Body of pancreas (tissue), 4 donors: ENCODE measurements at places on chromosomes 1 and 21. TPM values are rescaled to one million over a fixed set of nuclear protein-coding genes. Genes with fewer than 3 reads are reported as not detected.

DNA sequence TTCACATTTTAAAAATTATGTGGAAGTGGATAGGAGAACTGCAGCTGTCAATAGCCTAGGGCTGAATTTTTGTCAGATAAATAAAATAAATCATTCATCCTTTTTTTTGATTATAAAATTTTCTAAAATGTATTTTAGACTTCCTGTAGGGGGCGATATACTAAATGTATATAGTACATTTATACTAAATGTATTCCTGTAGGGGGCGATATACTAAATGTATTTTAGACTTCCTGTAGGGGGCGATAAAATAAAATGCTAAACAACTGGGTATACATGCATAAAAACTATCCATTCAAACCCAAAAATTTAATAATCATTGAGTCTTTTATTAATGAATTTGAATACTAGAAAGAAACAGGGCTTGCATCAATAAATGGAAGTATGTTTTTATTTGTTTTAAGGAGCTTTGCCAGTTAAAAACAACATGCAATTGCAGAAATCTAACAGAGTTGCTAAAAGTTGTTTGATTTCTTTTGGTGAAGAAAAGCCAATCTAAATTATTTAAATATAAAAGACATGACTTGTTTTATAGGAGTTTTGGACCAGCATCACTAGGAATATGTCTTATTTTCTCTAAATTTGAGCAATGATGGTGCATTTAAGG is 31.4 kb downstream of the CLCA1 start:
- no peak for DNase-seq

DNA sequence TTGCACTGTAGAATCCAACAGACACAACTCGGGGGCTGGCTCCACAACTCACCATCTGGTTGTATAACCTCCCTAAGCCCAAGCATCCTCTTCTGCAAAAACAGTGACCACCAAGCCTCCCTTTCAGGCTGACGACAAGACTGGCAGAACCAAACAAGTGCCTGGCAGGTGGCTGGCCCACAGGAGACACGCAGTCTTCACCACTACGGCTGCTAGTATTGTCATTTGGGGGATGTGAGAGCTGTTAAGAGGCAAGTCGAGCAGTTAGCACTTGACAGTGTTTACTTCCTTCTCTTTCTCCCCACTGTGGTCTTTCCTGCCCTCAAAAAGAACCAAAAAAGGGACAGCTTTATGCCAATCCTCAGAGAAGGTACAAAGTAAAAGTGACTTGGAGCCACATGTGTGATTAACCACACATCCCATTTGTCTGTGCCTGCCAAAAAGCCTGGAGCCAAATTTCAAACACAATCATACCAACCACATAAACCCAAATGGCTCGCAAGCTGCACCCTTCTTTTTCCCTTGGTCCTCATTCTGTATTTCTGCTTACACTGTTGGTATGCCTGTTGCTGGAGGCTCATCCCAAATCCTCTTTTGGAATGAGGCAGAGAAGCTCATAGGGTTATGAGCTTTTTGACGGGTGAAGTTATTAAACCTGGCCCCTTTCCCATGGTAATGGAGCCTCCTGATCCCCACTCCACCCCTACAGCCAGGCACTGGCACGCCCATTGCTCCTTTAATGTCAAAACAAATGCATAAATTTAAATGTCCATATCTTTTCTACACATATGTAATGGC is 94.1 kb downstream of the TGFBR3 start:
- DNase-seq = no peak

DNA sequence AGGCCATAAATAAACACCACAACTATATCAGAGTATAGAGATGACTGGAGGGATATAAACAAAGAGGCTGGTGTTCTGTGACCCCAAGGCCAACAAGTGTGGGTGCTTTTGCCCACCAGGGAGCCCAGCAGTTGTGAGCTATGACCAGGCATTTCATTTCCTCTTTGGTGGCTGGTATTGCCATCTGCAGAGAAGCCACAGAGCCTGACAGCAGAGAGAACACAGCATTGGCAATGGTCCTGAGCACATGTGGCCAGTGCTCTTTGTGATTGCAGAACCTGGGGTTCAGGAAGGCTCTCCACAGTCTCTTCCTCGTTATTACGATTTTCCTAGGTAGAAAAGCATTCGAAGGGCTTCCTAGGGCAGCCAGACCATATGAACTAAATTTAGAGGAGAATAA is 112.3 kb downstream of the TM2D1 start:
- no peak for DNase-seq

DNA sequence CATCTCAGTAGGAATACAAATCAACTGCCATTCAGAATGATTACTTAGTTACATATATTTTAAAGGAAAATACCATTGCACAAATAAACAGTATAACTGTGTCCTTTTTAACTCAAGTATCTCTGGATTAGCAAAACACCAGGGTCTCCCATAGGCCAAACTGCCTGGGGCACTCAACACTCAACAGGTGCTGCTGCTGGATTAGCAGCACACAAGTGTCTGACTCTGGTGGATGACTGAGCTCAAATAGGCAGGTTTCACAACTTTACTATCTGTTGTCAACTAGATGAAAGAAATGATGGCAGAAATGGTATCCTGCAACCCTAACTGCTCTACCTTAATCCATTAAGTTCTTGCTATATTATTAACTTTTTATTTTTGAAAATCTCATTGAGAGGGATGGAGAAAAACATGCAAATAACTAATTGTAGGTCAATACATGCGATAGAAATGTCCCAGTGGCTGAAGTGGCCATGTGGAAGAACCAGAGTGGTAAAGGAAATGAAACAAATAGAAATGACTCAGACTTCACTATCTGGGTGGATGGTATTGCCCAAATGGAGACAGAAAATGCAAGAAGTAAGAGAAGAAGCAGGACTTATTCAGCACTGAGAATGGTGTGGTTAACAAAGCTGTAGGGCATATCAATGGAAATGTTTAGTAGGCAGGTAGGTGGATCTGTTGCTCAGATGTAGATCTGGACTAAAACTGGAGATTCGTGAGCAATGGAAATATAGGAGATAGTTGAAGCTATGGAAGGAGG is 90.8 kb upstream of the CCDC190 start:
- no peak for DNase-seq

DNA sequence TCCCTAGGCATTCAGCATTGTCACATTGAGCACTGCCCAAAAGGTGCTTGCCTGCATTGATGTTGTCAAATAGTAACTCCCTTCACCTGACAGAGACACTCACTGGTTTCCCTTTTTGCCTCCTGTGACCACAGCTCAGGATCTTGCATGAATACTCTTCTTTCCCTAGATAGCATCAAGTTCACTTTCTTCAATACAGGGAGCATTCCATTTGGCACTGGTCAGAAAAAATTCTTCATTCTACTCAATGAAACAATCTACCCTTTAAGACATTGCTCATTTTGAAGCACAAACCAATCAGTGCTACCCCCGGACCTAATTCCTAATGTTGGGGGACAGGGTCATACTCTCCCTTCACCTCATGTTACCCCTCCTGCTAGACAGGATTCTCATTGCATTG is 319.0 kb upstream of the SNX7 start:
- no peak for DNase-seq

GRCh38 chr1:6485168-6486101 is 6.0 kb downstream of the PLEKHG5 start:
- DNase-seq = no peak

The LCA5L gene
- total RNA-seq = 0.78 TPM

The NEGR1 gene
- 9.6 TPM for total RNA-seq

DNA sequence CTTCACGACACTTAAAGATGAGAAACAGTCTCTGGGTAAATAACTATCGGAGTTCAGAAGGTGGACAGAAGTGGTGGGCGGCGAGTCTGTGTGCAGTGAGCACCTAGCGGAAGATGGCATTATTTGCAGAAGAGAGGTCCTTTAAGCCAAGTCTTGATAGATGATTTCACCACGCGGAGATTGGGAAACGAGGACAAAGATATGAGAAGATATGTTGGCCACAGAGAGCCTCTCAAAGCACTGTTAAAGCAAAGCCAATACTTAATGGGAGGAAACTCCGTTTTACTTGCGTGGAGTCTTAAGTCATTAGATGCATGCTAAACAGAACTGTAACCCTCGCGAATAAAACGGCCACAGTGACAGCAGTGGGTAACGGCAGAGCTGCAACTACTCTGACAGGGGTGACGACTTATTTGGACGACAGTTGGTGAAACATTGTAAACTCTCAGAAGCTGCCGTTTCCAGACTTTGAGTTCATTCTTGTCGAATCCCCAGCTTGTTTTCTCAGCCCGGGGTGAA is 577 bp upstream of the CEP350 start:
- DNase-seq = peak; percentile 44

The CRP gene
- total RNA-seq = 1.6 TPM

- no peak for DNase-seq
These were observed 8.5 kb downstream of the GPA33 start for GRCh38 chr1:167081594-167082156.

- no peak for DNase-seq
These were observed 130.0 kb upstream of the VAMP3 start for GRCh38 chr1:7640920-7641585.

GRCh38 chr1:119655154-119655553 is 7.1 kb upstream of the ZNF697 start:
- DNase-seq = no peak

DNA sequence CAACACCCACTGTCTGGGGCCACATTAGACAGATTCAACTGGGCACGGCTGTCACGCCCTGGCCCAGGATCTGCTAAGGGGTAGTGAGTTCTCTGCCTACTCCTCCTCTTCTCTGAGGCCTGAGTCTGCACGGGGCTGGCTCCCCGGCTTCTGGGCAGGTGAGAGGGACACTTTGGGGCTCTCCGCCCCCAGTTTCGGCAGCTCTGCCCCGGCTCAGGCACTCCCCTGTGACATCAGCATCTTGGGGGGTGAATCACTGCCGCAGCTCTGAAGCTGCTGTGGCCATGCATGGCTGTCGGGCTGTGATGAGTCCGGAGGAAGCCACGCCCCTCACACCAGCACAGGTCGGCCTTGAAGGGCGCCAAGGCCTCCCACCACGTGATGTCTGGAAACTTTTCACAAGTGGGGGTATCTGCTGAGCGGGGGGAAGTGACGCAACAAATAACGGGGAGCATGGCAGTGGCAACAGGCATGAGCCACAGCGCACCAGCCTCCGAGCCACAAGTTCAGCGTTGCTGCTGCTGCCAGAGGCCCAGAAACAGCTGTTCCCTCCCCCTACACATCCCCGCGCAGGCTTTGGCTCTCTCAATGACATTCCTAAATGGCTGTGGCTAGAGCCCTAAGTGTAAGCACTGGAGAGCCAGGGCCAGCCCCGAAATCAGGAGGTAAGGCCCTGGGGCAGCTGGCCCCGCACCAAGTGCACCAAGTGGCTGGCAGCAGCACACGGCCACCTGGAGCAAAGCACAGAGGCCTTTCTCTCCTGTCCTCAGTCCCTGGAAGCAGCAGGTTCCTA is 26.3 kb downstream of the ZBTB17 start:
- peak; percentile 93 for DNase-seq
